Stimulated activated naive CD4-positive, alpha-beta T cell treated with Interleukin-2 at 50 U/mL for 16 hours (primary cell): ENCODE measurements at places on chromosomes 11 and 22.

GRCh38 chr22:44594951-44595350 is 96.9 kb upstream of the RTL6 start:
- no peak for DNase-seq

- no peak for DNase-seq
These were observed 13.0 kb upstream of the MYEOV start for GRCh38 chr11:69280994-69281393.

DNA sequence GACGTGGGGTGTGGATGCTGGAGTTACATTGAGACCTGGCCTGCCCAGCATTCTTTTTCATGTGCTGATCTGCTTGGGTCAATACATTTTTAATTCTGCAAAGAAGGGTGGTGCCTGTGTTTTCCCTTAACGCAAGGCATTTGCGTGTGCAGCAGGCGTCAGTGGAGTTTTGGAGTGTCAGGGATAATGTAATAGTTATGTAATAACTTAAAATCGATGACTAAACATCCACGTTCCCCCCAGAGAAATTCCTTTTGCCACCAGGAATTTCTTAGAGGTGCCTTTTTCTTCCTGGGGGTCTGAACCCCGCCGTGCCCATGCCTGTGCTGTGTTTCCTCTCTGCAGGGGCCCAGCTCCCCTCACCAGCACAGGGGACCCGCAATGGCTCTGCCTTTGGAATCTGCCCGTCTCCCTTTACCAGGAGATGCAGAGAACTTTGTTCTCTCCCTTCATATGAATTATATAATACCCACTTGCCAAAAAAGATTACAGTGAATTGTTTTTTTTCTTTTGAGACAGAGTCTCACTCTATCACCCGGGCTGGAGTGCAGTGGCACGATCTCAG is 62.6 kb downstream of the TBC1D22A start:
- no peak for DNase-seq

DNA sequence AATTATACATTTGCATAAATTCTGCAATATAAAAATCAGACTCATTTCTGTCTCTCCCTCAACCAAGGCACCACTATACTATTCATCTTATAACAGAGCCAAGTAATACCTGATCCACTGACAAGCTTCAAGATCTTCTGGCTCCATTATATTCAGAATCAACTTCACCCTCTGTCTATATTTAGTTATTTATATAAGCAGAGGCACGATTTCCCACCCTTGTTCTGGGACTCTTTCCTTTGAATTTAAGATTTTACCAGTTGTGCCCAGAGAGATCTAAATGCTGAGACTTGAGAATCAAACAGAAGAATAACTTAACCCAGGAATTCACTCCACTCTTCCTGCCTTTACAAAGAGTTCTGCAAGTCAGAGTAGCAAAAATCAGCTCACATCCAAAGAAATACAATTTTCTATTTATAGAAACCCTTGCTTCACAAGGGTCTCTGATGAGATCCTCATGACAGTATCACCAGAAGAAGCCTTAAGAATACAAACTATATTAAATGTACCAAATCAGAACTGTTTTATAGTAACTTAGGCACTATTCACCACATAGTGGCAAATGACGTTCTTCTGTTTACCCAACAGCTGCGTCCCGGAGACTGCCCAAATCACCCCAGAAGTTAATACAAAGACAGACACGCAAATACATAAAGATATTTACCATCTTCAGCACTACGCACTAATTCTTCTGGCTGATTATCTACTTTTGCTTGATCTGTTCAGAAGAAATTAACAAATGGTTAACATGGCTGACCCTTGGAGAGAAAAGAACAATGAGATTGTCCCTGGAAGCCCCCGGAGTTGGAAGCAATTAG is 32.3 kb upstream of the CCDC89 start:
- no peak for DNase-seq

DNA sequence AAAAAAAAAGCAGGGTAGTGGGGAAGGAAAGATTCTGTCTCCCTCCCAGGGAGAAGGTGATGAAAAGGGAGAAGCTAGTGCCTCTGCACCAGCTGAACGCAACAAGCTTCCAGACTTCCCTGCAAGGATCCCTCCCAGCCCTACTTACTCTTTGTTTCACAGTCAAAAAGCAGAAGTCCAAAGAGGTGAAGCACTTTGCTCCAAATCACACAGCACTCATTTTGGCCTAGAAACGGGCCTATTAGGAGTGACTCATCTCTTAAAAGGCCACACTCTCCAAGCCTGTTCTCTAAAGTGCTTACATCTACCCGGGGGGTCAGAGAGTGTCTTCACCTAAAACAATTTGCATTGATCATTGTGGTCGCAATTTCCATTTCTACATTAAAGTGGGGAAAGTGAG is 17.7 kb upstream of the GRK3 start:
- no peak for DNase-seq

GRCh38 chr11:626475-627307 is at the start of gene SCT:
Gene SCT, minus strand, starts transcription at chr11:627181. Its CDS starts 38 bp downstream, at chr11:627143.
- DNase-seq = no peak

GRCh38 chr11:80455818-80456217 is 1015.0 kb upstream of the TENM4 start:
- no peak for DNase-seq

- no peak for DNase-seq
These were observed 78.6 kb downstream of the ME3 start for GRCh38 chr11:86593833-86594232.

GRCh38 chr22:30636226-30637077 is 871 bp downstream of the SLC35E4 start:
- no peak for DNase-seq

DNA sequence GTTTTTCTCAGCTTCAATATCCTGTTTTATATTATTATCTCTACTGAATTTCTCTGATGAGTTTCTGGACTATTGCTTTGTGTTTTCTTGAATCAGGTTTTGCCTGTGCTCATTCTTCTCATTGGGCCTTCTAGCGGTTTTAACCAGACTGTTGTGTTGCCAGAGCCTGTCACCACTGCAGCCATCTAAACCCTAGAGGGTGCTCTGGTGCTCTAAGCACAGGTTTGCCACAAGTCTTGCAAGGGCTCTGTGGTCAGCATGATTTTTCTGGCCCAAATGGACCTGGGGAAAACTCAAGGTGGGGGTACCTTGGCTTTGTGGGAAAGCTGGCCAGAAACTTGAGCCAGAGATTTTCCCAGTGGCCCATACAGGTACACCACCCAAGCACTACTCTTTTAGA is 52.4 kb upstream of the TYR start:
- no peak for DNase-seq

GRCh38 chr11:88379130-88379529 is 41.6 kb upstream of the CTSC start:
- DNase-seq = no peak

DNA sequence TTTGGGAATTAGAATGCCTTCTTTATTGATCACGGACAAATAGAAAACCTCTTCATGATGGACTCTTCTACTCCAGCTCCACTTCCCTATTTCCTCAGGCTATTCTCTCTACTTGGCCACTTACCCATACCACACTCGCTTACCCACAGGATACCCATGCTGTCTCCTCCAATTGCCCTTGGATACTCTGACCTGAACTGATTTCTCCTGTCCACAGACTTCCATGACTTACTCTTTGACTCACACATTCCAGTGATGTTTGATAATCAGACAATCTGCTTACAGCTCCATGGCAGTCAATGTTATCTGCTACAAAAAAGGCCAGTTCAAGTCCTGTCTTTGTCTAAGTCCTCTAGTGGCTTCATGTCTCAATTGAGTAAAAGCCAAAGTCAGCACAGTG is 292.0 kb upstream of the CTSC start:
- DNase-seq = no peak

GRCh38 chr22:42889304-42889703 is 32.2 kb upstream of the ARFGAP3 start:
- DNase-seq = no peak

DNA sequence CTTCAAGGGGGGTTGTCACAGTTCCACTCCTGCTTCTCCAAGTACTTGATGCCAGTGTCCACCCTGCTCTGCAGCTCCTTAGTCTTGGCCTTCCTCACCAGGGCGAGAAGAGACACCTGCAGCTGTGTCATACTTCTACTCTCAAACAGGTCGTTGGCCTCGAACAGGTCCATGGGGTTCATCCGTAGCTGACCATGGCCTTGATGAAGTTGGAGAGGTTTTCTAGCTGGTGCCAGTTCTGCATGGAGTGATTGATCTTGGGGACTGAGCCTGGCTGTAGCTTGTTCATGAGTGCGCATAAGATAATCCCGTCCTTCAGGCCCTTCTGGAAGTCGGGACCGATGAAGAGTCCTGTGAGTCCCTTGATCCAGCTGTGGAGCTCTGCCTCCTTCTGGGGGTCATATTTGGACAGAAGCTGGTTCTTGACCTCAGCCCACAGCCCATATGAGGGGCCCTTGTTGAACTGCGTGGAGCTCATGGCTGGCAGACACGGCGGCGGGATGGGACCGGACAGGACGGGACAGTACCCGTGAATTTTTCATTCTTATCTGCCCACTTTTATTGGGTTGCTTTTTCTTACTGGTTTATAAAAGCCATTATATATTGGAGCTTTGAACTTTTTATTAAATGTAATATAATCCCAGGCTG is 33.4 kb upstream of the HORMAD2 start:
- DNase-seq = no peak

DNA sequence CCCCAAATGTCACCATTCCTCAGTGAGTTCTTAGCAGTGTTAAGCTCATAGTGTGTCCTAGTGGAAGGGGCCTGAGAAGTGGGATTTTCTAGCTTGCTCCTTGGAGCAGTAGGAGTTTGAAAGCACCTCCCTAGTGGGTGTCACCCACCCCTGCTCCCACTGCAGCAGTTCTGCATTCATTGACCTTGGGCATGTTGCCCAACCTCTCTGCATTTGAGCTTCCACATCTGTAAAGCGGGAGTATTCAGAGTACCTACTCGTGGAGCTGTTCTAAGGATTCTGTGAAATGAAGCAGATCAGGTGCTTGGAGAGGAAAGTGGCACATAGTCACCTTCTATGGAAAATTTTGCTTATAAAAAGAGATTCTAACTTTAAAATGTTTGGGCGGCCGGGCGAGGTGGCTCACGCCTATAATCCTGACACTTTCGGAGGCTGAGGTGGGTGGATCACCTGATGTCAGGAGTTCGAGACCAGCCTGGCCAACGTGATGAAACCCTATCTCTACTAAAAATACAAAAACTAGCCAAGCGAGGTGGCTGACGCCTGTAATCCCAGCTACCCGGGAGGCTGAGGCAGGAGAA is 16.9 kb downstream of the LMO2 start:
- DNase-seq = no peak

GRCh38 chr11:31818874-31819331 is 7.8 kb upstream of the PAX6 start:
- no peak for DNase-seq

- DNase-seq = peak; percentile 24
These were observed 8.3 kb upstream of the SLC39A13 start for GRCh38 chr11:47399860-47400767.

DNA sequence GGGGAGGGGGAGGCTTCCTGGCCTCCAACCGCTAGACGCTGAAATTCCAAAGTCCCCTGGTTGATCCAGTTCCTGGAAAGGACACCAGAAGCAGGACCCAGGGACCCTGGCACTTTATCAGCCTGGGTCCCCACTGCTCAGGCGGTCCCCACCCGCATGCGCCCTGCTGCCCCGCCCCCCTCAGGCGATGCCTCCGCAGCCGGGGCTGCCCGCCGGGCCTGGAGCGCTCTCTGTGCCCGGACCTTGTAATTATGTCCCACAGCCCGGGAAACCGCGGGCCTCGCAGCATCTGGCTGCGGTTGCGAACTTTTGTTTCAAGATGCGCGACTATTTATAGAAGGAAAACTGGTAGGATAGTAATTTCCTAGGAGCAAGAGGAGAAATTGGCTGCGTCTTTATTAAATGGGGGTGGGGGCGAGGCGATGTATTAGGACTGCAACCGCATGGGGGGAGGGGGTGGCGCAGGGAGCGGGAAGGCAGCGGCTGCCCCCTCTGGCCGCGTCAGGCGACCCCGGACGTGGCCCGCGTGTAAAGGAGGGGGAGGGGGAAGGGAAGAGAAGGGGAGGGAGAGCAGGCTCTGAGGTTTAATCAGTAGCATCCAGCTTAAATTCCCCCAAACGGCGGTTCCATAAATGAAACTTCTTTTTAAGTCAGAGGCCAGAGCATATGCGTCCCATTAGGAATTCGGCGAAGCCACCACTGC is 6.1 kb downstream of the WNT7B start:
- DNase-seq = no peak

- no peak for DNase-seq
These were observed 41.1 kb downstream of the PHF21B start for GRCh38 chr22:44968736-44969135.

DNA sequence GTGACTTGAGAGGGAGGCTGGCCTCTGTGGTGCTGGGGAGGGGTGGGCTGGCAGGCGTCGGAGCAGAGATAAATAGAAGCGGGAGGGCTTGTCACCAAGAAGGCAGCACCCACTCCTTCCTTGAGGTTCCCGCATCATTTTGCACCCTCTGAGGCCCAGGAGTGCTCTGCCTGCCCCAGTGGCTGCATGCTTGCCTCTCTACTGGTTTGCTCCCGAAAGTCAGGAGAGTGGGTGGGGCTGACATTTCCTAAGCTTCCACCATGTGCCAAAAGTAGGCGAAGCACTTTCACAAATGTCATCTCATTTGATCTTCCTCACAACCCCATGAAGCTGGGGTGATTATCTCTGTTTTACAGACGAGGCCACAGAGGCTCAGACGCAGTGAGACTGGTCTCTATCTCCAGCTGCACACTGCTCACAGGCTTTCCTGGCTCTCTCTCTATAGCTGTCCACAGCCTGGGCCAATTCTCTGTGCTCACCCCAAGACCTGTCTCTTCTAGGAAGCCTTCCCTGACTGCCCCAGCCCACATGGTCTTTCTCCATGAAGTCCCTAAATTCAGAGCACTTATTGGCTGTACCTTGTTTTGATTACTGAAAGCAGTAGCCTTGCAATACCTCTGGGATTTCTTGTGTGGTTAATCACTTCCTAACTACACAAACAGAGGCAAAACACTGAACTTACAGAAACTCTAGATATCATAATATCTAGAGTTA is 2.6 kb upstream of the UCP3 start:
- DNase-seq = peak; percentile 65

GRCh38 chr11:63614136-63614671 is at the start of gene PLAAT3:
Gene PLAAT3, minus strand, starts transcription at chr11:63614433. Its CDS starts 419 bp downstream, at chr11:63614014.
- DNase-seq = peak; percentile 11

GRCh38 chr22:33825761-33826160 is 94.5 kb downstream of the LARGE1 start:
- DNase-seq = no peak

GRCh38 chr22:44529827-44530523 is 31.9 kb upstream of the RTL6 start:
- no peak for DNase-seq

- DNase-seq = no peak
These were observed at the start of gene SMTNL1 for GRCh38 chr11:57536947-57537619. Gene SMTNL1, plus strand, starts transcription at chr11:57537595. Its CDS starts 5,048 bp downstream, at chr11:57542643.

GRCh38 chr11:46438211-46438610 is 46.6 kb upstream of the CHRM4 start:
- no peak for DNase-seq
